Stimulated activated CD4-positive, alpha-beta T cell treated with anti-CD3 and anti-CD28 coated beads, Interleukin-4, amount 100 ng/mL, for 24 hours (primary cell): ENCODE measurements at places on chromosomes 7 and 10.

- DNase-seq, result no peak
Observed at GRCh38 chr10:107831772-107832171, 667.3 kb upstream of the SORCS1 start.

GRCh38 chr7:1933066-1933750, 263.1 kb downstream of the ELFN1 start:
- no peak for DNase-seq

DNA sequence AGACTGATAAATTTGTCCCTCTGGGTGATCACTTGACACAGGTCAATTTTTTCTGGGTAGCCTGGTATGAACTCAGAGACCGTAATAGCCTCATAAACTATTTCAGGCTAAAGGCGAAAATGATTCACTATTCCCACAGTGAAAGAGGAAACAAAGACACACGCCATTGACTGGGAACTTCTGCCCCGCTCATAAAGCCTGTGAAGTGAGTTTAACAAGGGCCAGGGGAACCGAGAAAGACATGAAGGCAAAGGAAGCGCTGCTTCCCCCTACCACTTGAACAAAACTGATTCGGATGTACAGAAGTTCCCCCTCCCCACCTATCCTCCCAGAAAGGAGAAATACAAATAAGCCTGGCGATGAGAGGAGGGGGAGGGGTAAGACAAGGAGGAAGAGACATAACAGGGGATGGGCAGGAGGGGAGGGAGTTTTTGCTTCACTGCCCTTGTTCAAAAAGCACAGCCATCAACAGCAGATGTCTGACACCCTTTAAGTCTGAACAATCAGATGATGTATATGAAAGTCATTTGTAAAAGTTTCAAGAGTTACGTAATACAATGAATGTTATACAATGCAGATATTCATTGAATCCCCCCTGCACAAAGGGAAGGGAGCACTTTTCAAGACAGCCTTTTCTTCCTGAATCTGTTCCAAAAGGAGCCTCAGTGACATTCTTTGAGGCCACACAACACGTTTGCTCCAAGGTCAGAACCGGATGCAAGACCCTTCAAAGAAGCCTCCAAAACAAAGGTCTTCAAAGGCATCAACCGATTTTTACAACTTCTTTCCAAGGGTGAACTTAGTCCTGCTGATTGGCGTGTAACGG, 734 bp downstream of the ABCB4 start:
- no peak for DNase-seq

DNA sequence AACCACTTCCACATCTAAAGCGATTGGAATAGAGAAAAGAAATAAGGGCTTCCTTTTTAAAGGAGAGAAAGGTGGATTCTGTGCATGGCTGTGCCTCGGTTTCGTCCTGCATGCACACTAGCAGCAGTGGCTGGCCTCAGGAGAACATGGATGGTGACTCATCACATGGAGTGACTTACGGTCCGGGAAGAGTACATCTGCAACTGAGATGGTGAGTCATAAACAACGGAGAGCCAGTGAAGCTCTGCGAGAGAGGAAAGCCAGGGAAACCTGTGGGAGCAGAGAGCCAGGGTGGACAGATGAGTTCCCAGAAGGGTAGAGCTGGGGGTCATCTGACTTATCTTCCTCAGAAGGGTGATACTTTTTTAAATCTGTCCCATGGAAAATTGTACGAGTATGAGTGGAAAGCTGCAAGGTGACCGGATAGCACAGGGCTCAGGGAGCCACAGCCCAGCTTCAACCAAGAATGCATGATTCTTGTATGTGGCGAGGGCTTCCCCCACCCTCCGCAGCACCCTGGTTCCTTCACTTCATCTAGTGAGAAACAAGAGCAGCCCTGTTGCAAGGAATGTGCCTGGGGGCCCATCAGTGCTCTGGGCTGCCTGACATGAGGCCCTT, 259.1 kb downstream of the KLF6 start:
- DNase-seq, result no peak

DNA sequence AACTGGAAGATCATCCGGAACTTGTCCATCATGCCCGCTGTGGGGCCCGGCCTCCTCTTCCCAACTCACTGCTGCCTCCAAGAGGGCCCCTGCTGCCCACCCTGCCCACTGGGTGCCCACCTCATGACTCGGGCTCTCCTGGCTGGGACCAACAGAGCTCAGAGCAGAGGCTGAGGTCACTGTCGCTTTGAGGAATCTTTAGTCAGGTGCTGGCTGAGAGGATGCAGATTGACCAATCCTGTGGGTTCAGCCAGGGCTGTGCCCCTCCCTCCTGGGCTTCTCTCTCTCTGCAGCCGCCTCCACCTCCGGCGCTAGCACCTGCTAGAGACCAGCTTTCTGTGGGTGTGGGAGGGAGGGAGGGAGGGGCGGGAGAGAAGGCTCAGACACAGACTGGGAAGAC, at the start of gene CALHM1:
Gene CALHM1, minus strand, starts transcription at position 181 of the 400 bp plus-strand sequence. Its CDS starts 149 bp downstream, at position 32.
- no peak for DNase-seq
